ENCODE measurements at places on chromosomes 1 and 21.

DNA sequence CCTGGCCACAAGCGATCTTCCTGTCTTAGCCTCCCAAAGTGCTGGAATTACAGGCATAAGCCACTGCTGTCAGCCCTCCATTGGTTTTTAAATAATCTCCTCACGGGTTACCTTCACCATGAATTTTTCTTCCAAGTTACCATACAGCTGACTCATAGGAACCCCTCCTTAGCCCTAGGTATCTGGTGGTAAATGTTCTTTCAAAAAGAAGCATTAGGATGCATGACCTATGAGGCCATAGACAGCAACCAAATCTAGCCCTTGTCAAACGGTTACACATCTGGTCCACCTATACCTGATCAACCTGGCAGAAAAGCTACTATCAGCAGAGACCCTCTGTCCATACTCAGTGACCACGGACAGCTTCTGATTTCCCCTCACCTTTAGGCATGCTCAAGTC lies 12.7 kb upstream of the DEGS1 start:
- DNase-seq, result no peak

- DNase-seq, result no peak
Measured at GRCh38 chr1:27332536-27333281, 9.1 kb upstream of the SYTL1 start.

DNA sequence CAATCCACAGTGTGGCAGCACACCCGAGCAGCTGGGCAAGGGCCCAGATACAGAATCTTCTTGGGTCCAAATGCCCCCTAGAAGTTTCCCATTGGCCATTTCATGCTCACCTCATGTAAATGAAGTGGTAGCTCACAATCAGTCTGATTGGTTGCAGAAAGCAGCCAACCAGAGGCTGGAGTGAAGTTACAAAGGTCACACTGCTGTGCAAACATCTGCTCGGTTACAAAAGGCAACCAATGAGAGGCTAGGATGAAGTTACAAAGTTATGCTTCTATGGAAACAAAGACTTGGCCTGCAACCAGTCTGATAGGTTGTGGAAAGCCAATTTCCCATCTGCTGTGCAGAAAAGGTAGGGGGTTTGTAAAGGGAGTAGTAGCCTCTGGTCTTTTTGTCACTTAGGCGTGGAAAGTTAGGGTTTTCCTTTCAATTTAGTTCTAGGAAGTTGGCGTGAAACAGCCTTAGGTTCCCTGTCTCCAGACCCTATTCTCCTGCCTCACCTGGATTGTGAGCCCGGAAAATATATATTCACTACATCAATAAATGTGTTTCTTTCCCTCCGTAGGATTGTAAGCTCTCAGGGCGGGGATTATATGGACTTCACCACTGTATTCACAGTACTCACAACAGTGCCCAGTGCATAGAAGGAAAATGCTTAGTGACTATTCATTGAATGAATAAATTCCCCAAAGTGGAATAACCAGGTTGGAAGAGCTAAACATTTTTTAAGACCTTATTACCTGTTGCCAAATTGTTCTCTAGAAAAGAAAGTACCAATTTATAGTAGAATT lies 91.9 kb downstream of the URB2 start:
- no peak for DNase-seq

- no peak for DNase-seq
Measured at GRCh38 chr1:49298304-49298703, 521.6 kb upstream of the BEND5 start.

GRCh38 chr21:32567626-32568025 lies 17.7 kb downstream of the TCP10L start:
- no peak for DNase-seq

- DNase-seq, result no peak
Measured at GRCh38 chr1:4626560-4627319, 27.7 kb upstream of the AJAP1 start.

DNA sequence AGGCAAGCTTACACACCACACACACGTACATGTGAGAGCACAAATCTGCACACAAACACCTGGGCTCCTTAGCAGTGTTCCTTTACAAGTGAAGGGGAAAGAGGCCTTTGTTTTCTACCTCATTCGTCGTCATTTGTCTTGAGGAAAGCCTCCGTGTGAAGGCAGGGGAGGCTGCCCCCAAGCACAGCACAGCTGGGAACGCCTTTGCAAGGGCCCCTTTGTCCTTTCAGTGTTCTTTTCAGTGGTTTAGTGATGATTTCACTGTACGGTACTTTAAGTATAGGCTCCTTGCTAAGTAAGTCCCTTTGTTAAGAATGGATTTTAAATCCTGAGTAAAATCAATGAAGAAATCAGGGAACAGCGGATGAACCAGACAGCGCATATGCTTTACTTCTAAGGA lies 94.1 kb downstream of the PGBD5 start:
- no peak for DNase-seq

- DNase-seq, result no peak
Measured at GRCh38 chr1:19640363-19641316, 3.5 kb upstream of the NBL1 start.

DNA sequence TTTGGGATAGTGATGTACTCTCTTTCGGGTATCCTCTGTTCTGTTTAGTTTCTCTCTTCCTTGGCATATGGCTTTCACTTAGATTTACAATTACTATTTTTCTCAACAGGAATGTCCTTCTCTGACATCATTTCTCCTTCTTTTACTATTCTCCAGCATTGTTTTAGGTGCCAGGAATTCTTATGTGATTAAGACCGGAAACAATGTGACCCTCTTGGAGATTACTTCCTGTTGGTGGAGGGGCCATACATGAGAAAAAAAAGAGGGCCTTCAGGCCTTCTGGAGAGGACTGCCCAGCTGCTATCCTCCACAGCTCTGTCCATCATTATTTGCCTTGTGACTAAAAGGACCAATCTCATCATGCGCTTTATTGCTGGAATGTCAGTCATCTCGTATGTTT lies 50.4 kb upstream of the ADAMTS5 start:
- DNase-seq, result no peak

- DNase-seq, result no peak
Measured at GRCh38 chr1:41719590-41719989, 199.1 kb downstream of the HIVEP3 start.

GRCh38 chr1:111967067-111967690 lies 22.3 kb downstream of the KCND3 start:
- no peak for DNase-seq

- DNase-seq, result no peak
Measured at GRCh38 chr1:40344597-40344996, 27.5 kb upstream of the COL9A2 start.

DNA sequence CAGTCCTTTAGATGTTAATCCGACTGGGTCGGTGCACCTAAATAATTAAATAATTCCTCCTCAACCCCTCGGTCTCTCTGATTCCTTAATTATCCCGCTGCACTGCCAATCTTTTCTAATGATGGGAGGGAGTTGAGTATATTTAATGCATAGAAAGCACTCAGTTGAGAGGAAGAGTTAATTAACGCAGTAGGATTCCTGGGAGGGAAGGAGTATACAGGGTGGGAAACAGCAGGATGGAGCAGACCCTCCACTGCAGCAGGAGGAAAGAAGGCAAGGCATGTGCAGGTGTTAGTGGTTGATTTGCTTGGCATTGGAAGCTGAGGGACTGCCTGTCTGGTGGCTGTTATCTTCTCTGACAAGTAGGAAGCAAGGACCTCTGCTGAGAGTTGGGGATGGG lies 9.9 kb upstream of the REN start:
- no peak for DNase-seq

GRCh38 chr1:72281144-72281543 lies 1.2 kb downstream of the NEGR1 start:
- DNase-seq, result no peak

- DNase-seq, result no peak
Measured at GRCh38 chr1:72637593-72637992, 355.3 kb upstream of the NEGR1 start.

DNA sequence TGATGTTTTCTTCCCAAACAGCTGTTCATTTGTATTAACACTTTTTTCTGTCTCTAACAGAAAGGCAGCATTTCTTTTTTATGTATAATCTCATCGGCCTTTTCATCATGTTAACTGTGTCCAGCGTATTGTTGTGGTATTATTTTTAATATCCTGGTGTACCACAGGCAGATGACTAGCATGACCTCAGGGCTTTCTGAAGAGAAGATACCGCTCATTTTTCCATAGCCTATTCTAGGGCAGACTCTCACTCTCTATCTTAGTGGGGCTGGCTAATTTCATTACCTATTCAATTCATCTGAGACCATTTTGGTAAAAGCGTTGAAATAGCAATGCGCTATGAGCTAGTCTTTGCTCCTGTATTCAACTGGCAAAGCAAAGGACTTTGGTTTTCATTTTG lies 209.9 kb downstream of the SDCCAG8 start:
- no peak for DNase-seq

- DNase-seq, result no peak
Measured at GRCh38 chr1:40593449-40594186, 62.2 kb downstream of the ZNF684 start.

- no peak for DNase-seq
Measured at GRCh38 chr1:53734650-53735211, 4.2 kb downstream of the GLIS1 start.

DNA sequence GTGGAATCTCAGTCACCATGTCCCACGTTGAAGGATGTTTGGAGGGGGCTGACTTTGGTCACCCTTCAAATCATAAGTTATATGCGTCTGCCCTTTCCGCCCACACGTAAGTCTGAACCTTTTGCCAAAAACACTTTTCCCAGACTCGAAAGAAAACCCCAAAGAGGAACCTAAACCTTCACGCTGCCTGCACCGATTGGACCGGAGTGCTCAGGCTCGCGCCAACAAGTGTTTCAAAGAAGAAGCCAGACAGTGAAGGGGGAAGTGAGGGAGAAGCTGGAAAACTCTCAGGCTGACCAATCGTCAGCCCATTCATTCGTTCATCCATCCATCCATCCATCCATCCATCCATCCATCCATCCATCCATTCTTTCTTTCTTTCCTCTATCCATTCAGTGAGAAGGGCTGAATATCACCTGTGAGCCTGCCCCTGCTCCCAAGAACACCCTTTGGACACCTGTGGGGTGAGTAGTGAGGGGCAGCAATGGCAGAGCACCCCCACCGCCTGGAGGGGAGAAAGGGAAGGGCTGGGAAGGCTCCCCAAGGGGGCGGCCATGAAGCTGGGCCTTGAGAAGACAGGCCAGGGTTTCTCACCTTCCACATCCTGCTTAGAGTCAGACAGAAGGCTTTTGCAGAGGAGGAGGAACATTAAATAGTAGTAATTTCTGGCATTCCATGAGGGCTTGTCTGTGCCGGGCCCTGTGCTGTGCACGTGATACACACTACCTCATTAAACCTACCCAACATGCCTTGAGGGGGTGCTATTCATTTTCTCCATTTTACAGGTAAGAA lies 27.1 kb upstream of the RUNX3 start:
- DNase-seq, result no peak

GRCh38 chr21:26920055-26920454 lies 46.8 kb downstream of the ADAMTS5 start:
- no peak for DNase-seq

GRCh38 chr1:117594261-117594990 lies 11.4 kb upstream of the TENT5C start:
- no peak for DNase-seq

- DNase-seq, result no peak
Measured at GRCh38 chr1:6281511-6282402, 20.9 kb upstream of the GPR153 start.

GRCh38 chr1:5944154-5944842 lies 47.9 kb downstream of the NPHP4 start:
- no peak for DNase-seq

DNA sequence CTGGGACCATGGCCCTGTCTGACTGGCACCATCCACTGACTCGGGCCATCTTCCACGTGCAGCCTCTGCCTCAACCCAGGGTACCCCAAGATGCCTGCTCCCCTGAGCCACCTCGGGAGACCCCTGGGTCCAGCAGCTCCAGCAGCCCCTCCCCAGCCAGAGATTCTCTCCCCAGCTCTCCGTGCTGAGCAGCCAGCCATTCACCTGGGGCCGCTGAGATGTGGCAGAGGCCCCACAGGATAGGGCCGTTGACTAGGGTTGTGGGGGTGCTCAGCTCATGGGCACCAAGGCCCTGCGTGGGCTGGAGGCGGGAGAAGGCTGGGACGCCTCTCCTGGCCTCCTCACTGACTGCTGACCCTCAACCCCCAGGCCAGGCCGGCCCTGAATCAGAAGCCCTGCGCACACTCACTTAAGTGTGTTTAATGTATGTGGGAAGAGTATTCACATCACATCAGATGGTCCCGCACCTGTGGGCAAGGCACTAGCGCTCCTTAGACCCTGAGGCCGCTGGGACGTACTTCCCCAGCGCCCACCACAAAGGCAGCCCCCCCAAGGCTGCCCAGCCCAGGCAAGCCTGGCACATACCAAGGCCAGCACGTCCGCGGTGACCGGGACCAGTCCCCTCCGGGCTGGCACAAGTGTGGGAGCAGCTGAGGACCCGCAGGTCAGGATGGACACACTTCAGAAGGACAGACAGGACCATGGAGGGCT lies 27.8 kb downstream of the SLC19A1 start:
- DNase-seq, result no peak

DNA sequence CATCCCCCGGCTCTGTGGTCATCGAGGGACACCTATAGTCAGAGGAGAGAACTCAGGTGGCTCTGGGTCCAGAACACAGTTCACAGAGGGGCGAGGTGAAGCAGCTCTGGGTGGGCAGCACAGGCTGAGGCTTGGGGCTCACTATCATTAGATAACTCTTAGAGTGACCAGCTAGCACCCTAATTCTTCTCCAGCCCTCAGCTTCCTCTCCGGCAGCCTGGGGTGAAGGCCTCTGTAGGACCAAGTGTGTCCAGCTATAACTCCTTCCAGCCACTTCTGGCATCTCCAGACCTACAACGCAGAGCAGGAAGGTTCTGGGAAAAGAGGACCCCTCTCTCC lies 1.4 kb downstream of the ARTN start:
- DNase-seq, result no peak

All from KG1 (cell line).